ENCODE measurements at places on chromosomes 5 and 9.

- peak overlapping the region; percentile 75 for H3K4me3 ChIP-seq
- peak overlapping the region; percentile 95 for H3K27ac ChIP-seq
- no peaks in the 10 kb centered on the region for H3K36me3 ChIP-seq
- no peaks in the 10 kb centered on the region for H3K27me3 ChIP-seq
- no peaks in the 10 kb centered on the region for H3K4me1 ChIP-seq
These were observed 937 bp upstream of the SLC26A2 start for GRCh38 chr5:149959406-149960236.

DNA sequence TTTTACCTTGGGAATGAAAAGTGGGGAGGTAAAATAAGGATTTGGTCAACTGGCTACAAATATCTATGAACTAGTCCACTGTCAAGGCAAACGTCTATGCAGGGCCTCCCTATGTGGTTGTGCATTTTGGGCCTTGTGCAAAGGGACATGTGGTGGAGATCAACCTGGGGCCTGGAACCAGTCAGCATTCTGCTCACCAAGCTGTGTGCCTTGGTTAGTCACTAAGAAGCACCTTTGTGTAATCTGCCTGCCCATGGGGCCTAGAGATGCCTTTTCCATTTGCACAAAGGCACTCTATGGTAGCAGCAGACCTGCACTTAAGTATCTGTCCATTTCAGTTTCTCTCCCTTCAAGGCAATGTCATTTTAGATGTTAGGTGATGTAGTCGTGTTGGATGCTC lies 184.0 kb downstream of the GNAQ start:
- no peaks in the 10 kb centered on the region for H3K36me3 ChIP-seq
- DNase-seq = no peak
- H3K4me1 ChIP-seq = peaks cover 6% of the 10 kb centered on the region
- no peak overlapping the region for H3K4me3 ChIP-seq

GRCh38 chr5:172870291-172870714 lies 36.3 kb downstream of the ERGIC1 start:
- no peaks in the 10 kb centered on the region for H3K27me3 ChIP-seq
- peak overlapping the region; percentile 88 for H3K27ac ChIP-seq
- peaks cover 3% of the 10 kb centered on the region for H3K4me1 ChIP-seq
- H3K36me3 ChIP-seq = no peaks in the 10 kb centered on the region
- peak; percentile 39 for DNase-seq
- H3K4me3 ChIP-seq = no peak overlapping the region

DNA sequence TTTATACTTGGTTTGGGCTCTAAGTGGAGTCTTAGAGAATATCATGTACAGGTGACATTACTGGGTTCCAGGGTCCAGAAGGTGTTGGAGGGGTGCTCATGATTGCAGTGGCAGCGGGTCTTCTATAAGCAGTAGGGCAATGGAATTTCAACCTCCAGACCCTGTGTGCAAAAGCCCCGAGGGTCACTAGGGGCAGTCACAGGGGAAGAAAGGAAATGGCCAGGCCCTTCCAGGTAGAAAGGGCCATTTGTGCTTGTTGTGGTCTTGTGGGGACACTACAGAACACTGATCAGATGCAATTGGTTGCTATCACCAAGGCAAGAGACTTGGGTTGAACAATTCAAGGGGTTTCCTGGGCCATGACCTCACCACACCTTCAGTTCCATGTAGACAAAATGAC lies 283.4 kb downstream of the GADD45G start:
- no peak overlapping the region for H3K27ac ChIP-seq
- H3K27me3 ChIP-seq = no peaks in the 10 kb centered on the region
- no peaks in the 10 kb centered on the region for H3K4me1 ChIP-seq
- DNase-seq = no peak
- H3K36me3 ChIP-seq = no peaks in the 10 kb centered on the region

DNA sequence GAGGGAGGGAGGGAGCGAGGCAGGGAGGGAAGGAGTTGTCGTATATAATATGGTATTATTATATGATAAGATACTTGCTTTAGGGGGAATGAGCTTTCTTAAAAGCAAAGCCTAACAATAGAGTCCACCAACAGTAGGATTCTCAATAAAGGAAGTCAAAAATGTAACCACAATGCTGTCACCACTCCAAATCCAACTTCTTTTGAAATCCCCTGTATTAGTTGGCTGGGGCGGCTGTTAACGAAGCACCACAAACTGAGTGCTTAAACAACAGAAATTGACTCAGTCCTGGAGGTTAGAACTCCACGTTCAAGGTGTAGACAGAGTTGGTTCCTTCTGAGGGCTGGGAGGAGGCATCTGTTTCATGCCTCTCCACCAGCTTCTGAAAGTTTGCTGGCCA lies 23.1 kb downstream of the GAS1 start:
- no peak overlapping the region for H3K27ac ChIP-seq
- no peak for DNase-seq
- no peaks in the 10 kb centered on the region for H3K36me3 ChIP-seq
- H3K4me1 ChIP-seq = no peaks in the 10 kb centered on the region

DNA sequence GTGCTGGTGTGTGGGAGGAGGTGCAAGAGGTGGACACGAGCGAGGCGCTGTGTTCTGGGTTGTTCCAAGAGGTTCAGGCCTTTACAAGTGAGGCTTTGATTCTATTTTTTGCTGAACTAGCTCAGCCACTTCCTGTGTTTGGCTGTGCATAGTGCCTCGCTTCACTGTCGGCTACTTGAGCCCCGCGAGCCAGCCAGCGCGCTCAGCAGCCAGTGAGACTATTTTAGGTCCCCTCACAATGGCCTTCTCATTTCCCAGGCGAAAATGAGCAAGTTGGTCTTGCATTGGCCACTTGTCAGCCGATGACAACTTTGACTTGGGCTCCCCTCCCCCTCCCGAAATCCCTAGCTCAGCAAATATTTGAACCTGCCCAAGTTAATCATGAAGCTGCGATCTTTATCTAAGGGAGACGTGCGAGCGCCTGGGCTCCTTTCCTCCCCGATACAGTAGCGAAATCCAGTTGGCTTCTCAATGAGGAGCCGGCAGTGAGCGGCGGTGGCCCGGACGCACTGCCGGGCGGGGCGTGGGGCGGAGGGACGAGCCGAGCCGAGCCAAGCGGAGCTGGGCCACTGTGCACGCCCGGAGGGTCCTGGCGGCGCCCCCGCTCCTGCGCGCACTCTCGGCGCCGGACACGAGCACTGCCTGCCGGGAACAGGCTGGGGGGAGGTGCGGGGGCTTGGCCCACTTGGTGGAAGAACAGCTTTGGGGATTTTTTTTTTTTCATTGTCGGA lies 72.6 kb downstream of the PIK3R1 start:
- H3K27ac ChIP-seq = peak overlapping the region; percentile 94
- DNase-seq = peak; percentile 73

GRCh38 chr5:77776554-77777206 lies 541 bp upstream of the TBCA start:
- no peaks in the 10 kb centered on the region for H3K27me3 ChIP-seq
- DNase-seq = no peak
- H3K4me1 ChIP-seq = no peaks in the 10 kb centered on the region
- peak overlapping the region; percentile 99 for H3K27ac ChIP-seq
- H3K36me3 ChIP-seq = no peaks in the 10 kb centered on the region

GRCh38 chr9:79570448-79571308 lies 1.1 kb upstream of the TLE4 start:
- peak overlapping the region; percentile 97 for H3K4me3 ChIP-seq
- H3K36me3 ChIP-seq = no peaks in the 10 kb centered on the region
- H3K27me3 ChIP-seq = no peaks in the 10 kb centered on the region

Data from breast epithelium (tissue), 4 donors.